ENCODE measurements at places on chromosomes 11 and 22.

DNA sequence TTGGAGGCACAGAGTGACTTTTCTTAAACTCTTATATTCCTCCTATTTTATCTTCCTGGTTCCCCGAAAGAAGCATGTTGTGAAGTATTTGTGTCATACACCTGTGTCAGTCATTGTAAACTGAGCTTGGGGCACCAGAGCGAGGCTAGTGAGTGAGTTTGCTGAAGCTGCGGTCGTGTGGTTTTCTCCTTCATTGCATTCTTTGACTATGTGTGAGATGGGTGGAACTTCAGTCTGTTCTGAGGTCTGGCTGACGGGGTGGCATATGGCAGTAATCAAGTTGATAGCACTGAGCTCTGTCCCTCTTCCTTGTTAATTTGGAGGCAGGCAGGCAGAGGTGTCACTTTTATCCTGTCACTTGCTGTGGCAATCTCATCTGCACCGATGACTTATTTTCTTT, 4.2 kb downstream of the VPS26B start:
- H3K36me3 ChIP-seq, result no peaks in the 10 kb centered on the region
- H3K27ac ChIP-seq, result no peak overlapping the region
- DNase-seq, result peak; percentile 53

GRCh38 chr22:21448627-21449416, 18.4 kb upstream of the TMEM191C start:
- DNase-seq, result no peak
- no peak overlapping the region for H3K27ac ChIP-seq
- no peak overlapping the region for H3K4me3 ChIP-seq
- no peaks in the 10 kb centered on the region for H3K4me1 ChIP-seq

GRCh38 chr11:77200351-77201268, 72.6 kb downstream of the MYO7A start:
- H3K36me3 ChIP-seq, result no peaks in the 10 kb centered on the region
- H3K4me3 ChIP-seq, result no peak overlapping the region
- H3K27ac ChIP-seq, result no peak overlapping the region
- H3K27me3 ChIP-seq, result no peaks in the 10 kb centered on the region
- no peaks in the 10 kb centered on the region for H3K4me1 ChIP-seq

DNA sequence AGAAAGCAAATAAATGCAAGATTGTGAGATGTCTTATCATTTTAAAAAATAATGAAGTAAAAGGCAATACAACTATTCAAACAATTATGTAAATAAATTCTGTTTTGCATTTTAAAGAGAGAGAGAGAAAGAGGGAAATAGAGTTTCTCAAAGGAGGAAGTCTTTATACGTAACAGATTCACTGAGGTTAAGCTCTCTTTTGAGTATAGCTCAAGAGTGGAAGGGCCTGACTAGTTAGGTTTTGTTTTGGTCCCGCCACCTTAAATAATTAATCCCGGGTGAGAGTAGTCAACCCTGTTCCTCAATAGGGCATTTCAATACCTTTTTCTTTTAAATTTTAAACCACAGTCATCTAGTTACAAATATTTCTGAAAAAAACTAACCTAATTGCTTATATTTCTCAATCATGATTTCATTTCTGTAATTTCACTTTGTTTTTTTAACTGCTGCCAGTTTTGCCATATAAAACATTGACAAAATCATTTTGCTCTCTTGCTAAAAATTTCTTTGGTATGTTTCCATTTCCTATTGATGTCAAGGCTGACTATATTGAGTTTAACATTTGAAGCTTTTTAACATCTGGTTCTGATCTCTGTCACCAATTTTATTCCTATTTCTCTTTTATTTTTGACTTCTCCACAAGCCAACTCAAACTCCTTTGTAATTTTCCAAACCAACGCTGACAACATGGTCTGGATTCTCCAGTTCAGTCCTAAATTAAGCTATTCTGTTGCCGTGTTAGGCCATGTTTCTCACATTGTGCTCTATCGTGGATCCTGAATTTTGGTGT, 10.3 kb downstream of the OR10D3 start:
- H3K4me3 ChIP-seq, result no peak overlapping the region
- H3K27me3 ChIP-seq, result peaks cover 7% of the 10 kb centered on the region
- H3K4me1 ChIP-seq, result no peaks in the 10 kb centered on the region
- peak; percentile 54 for DNase-seq
- no peak overlapping the region for H3K27ac ChIP-seq
- no peaks in the 10 kb centered on the region for H3K36me3 ChIP-seq

DNA sequence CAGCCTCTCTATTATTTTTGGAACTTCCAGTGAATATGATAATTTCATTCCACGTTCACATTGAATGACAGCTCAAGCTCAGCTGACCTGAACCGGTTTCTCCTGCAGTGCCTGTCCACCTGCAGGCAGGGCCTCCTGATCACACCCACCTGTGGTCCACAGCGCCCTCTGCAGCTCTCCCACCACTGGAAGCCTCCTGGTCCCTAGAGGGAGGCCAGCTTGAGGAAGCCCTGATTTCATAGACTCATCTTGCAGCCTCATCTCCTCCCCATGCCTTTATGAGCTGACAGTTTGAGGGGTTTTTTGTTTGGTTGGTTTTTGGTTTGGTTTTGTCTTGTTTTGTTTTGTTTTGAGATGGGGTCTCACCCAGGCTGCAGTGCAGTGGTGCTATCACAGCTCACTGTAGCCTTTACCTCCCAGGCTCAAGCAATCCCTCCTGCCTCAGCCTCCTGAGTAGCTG, 29.9 kb upstream of the MALAT1 start:
- H3K4me3 ChIP-seq, result no peak overlapping the region
- H3K4me1 ChIP-seq, result peaks cover 10% of the 10 kb centered on the region
- no peaks in the 10 kb centered on the region for H3K27me3 ChIP-seq
- no peaks in the 10 kb centered on the region for H3K36me3 ChIP-seq
- peak; percentile 20 for DNase-seq
- no peak overlapping the region for H3K27ac ChIP-seq

GRCh38 chr22:50530580-50530876, 716 bp upstream of the TYMP start:
- H3K36me3 ChIP-seq, result no peaks in the 10 kb centered on the region
- peaks cover 11% of the 10 kb centered on the region for H3K27me3 ChIP-seq
- peak overlapping the region; percentile 49 for H3K4me3 ChIP-seq
- peaks cover 14% of the 10 kb centered on the region for H3K4me1 ChIP-seq
- no peak overlapping the region for H3K27ac ChIP-seq

All from fibroblast of lung (primary cell).